ENCODE measurements at places on chromosomes 1 and 21. TPM values are rescaled to one million over a fixed set of nuclear protein-coding genes. Genes with fewer than 3 reads are reported as not detected.

The ROR1 gene
- 10.2 TPM for total RNA-seq

The ANXA9 gene
- total RNA-seq, result 0.68 TPM

The KCND3 gene
- 5.1 TPM for total RNA-seq

The SHISAL2A gene
- total RNA-seq, result not detected

The CBR3 gene
- total RNA-seq, result 20.9 TPM

The CYYR1 gene
- 7.6 TPM for total RNA-seq

The FCGR2B gene
- 141 TPM for total RNA-seq

The TMPRSS15 gene
- total RNA-seq, result not detected

The SLAMF1 gene
- total RNA-seq, result 3.7 TPM

The RBP7 gene
- total RNA-seq, result 128 TPM

The RAB25 gene
- total RNA-seq, result not detected

The PLXNA2 gene
- total RNA-seq, result 19.6 TPM

The DNAI4 gene
- 1.9 TPM for total RNA-seq

The VANGL2 gene
- not detected for total RNA-seq

The C1QTNF12 gene
- not detected for total RNA-seq

The RORC gene
- 2.2 TPM for total RNA-seq

The SLC25A33 gene
- 16.5 TPM for total RNA-seq

The HES5 gene
- 0.57 TPM for total RNA-seq

The KIF17 gene
- total RNA-seq, result 12.4 TPM

The NBPF4 gene
- not detected for total RNA-seq

The HCRTR1 gene
- 1.7 TPM for total RNA-seq
